ENCODE measurements at places on chromosomes 1 and 21.

GRCh38 chr1:38997034-38997900 lies 6.2 kb downstream of the AKIRIN1 start:
- DNase-seq: no peak

- DNase-seq: no peak
Measured at GRCh38 chr1:14590411-14591180, 7.9 kb upstream of the KAZN start.

DNA sequence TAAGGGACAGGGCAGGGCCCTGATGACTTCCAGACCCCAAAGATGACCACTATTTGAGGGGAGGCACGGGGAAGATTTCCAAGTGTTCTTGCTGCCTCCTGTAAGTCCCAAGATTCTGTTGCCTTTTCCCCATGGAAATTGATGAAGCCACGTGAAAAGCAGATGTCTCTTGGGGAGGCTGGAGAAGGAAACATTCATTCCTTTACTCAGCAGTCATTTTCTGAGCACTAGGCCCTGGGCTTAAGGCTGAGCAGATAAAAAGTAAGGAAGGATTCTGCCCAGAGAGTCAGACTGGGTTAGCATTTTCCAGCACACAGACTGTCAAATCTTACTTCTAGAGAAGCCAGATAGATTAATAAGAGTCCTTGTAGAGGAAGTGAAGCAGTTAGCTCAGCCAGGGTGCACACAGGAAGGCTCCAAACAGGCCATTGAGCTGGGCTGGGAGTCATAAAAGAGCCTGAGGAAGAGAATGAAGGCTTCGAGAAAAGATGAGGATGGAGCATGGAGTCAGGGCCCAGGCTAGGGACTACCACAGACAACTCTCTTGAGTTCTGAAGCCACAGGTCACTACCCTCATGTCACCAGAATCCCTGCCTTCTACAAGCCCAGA lies 10.1 kb downstream of the EXTL1 start:
- DNase-seq: no peak

DNA sequence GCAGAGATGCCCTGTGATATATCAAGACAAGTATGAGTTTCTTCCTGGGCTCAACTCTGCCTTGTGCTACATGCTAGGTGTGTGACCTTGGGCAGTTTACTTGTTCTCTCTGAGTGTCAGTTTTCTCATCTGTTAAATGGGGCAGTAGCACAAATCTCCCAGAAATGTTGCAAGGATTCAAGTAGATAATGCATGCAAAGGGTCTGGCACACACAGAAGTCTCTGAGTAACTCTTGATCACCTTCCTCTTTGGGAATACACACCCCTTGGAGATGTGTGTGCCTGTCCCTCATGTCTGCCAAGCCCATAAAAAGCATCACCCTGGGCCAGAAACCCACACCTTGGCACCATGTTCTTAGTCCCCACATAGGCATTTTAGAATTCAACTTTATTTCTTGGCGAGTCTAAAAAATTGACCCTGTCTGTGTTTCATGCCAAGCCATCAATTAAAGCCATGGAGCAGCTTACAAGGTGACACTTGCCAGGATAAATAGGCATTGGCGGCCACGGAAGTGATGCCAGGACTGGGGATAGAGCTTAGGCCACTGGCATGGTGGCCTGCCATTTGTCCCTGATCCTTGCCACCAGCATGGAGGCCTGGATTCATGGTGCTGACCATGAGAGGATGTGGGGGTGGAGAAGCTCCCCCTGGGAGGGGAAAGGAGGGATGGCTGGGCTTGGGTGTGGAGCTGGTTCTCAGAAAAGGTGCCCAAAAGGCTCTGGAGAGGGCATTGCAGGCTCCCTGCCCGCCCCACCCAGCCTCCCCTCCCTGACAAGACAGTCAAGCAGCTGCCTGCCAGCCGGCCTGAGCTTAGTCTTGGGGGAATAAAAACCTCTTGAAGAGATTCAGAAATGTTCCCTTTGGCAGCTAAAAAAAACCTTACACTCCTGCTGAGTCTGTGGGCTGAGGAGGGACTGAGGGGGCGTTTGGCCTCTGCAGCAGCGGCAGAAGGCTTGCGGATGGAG lies 118.0 kb upstream of the IPO9 start:
- DNase-seq: peak; percentile 9

DNA sequence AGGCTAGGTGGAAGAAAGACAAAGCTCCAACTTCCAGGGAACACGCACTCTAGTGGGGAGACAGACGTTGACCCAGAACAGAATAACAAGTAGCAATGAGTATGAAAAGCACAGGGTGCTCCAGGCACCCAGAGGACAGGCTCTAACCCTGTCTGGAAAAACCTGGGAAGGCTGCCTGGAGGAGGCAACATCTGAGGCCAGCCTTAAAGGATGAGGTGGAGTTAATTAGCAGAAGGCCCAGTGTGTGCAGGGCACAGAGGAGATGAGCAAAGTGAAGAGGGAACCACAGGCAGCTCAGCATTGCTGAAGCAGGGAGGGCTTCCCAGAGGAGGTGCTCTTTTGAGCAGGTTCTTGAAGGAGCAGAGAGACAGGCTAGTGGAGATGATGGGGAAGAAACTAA lies 126.7 kb upstream of the KLHDC7A start:
- no peak for DNase-seq

GRCh38 chr1:43279161-43279560 lies 6.2 kb downstream of the C1orf210 start:
- DNase-seq: peak; percentile 55

- no peak for DNase-seq
Measured at GRCh38 chr1:183198463-183198862, 12.4 kb downstream of the LAMC2 start.

DNA sequence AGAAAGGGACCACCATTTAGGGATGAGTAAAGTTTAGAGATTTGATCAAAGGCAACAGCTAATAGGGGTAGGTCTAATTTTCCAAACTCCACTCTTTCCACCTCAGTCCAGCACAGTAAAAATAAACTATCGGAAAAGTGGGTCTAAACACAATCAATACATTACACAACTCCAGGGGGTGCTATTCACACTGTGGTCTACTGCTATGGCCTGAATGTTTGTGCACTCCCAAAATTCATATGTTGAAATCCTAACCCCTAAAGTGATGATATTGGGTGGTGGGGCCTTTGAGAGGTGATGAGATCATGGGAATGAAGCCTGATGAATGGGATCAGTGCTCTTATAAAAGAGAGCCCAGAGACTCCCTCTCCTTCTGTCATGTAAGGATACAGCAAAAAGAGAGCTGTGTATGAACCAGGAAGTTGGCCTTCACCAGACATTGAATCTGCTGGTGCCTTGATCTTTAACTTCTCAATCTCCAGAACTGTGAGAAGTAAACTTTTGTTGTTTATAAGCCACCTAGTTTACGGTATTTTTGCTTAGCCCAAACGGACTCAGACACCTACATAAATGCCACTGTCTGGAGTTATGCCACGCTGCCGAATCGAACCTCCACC lies 193.9 kb downstream of the OMA1 start:
- DNase-seq: no peak

DNA sequence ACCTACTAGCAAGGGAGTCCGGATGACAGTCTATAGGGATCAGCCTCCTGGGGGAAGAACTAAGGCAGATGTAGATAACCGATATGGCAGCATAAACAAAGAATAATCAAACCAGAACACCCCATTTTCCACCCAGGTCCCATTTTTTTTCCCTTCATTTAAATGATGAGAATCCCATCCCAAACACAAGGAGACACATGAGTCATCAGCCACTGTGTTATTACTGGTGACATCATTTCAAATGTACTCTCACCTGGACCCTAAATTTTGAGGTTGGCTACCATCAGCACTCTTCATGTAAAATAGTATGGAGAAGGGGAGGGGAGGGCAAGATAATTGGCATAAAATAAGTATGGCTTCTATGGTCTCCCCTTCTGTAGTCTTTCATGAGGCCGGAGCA lies 108.9 kb upstream of the GUCA2B start:
- no peak for DNase-seq

- DNase-seq: no peak
Measured at GRCh38 chr1:230167419-230167852, 100.4 kb downstream of the GALNT2 start.

DNA sequence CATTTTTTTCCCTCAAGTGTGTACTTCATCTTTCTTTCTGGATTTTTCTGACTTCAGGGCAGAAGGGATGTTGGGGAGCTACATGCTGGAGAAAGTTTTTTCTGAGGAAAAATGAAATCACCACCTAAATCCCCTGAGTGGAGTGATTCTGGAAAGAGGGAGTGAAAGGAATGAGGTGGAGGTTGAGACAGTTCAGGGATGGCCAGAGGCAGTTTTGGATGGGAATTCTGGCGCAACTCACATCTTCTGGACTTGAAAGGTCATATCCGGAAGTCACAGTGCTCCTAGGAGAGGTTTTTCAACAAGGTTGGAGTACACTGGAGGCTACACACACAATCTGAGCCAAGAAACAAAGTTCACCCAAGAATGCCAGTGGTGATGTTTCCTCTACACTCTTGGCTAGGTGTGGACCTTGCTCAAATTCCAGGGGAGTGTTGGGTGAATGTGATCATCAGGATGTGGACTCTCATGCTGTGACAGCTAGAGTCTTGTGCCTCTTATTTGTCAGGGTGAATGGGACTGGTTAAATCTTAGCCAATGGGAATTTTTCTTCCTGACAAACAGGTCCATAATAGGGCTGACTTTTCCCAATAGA lies 161.5 kb downstream of the HLX start:
- no peak for DNase-seq

- no peak for DNase-seq
Measured at GRCh38 chr1:63199706-63200335, 122.5 kb upstream of the FOXD3 start.

DNA sequence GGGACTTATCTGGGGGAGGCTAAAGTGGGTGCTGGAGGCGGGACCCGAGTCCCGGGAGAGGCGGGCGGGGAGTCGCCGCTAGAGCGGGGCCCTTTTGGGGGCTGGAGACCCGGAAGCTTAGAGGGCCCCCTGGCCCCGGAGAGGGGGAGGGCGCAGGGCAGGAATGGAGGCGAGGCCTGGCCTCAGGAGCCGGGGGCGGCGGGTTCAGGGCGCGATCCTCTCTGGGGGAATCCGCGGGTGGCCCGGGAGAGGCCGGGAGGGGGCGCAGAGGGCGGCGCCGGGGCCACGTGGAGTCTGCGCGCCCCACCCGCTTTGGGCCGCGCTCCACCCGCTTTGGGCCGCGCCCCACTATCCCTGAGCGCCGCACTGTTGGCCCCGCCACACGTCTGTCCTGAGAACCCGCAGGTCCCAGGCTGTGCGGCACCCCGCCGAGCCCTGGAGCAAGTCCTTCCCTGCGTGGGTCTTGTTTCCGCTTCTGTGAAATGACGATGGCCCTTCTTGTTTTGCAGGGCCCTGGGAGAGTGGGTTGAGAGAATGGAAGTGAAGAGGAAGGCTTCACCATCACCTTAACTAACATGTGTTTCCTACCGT lies 84.4 kb downstream of the NKAIN1 start:
- DNase-seq: peak; percentile 30

GRCh38 chr1:222196736-222197135 lies 351.2 kb downstream of the HHIPL2 start:
- DNase-seq: no peak

GRCh38 chr1:165050246-165050645 lies 306.3 kb downstream of the LMX1A start:
- no peak for DNase-seq

DNA sequence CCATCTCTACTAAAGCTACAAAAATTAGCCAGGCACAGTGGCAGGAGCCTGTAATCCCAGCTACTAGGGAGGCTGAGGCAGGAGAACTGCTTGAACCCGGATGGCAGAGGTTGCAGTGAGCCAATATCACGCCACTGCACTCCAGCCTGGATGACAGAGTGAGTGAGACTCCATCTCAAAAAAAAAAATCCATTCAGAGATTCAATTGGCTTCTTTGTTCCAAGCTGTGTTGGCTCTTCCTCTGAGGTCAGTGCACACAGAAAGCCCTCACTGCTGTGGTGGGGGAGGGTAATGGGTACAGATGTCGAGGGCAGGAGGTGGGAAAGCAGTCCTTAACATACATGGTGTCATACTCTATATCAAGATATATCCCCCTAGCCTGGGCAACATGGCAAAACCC lies 14.7 kb downstream of the TIE1 start:
- DNase-seq: peak; percentile 25

DNA sequence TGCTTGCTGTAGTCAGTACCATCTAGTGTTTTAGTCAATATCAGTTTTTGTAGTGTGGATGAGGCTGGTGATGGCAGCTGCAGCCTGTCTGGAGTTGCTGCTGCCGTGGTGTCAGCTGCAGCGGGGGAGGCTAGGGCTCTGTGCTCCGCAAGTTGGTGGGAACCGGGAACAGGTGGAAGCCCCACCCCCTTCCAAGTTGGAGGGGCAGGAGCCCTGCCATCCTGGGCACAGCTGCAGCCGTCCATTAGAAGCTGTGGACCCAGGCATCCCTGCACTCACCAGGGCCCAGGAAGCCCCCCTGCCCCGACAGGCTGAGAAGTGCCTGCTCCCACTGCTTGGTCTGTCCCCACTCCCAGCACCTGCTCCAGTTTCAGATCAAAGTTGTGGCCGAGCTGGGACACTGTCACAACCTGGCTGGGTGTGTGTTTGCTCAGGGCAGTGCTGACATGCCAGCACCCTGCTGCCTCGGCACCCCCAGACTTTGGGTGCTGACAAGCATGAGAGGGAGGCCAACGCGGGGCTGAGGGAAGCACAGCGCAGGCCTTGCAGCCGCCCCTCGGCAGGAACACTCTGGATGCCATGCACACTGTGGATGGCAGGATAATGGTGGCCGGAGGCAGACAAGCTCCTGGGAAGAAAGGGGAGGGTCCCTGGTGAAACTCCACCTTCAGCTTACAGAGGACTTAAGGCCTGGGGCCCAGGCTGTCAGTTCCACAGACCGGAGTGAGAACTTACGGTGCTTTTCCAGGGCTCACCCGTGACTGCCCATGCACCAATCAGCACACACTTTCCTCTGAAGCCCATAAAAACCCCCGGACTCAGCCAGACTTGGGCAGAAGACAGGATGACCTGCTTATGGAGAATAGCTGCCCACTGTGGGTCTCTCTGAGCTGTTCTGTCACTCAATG lies 86.9 kb downstream of the ADARB1 start:
- no peak for DNase-seq

- DNase-seq: no peak
Measured at GRCh38 chr1:36157973-36158826, 2.2 kb downstream of the MAP7D1 start.

DNA sequence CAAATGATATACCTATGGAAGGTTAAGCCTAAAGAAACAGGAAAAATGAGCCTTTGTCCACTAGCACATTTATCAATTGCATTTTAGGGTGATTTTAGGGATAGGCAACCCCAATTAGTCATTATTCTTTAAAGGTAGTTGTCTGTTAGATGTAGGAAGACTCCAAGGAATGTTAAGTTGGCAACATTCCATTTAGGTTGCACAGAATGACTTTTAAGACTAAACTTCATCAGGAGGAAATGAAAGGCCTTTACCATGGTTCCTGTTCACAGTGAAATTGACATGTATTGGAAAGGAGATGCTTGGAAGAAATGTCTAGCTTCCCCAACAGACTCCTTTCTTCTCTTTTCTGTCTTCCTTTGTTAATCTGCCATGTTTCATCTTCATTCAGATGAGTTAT lies 1.6 kb upstream of the APOBEC4 start:
- no peak for DNase-seq

Measured in posterior cingulate gyrus (tissue), 11 donors.